ENCODE measurements at places on chromosomes 16 and 17.

GRCh38 chr17:81647640-81648012 lies 8.7 kb downstream of the PDE6G start:
- DNase-seq: no peak

GRCh38 chr17:74520790-74521480 lies 10.3 kb downstream of the CD300LB start:
- DNase-seq: no peak

- no peak for DNase-seq
These were observed 252.4 kb downstream of the IRF8 start for GRCh38 chr16:86151239-86151851.

DNA sequence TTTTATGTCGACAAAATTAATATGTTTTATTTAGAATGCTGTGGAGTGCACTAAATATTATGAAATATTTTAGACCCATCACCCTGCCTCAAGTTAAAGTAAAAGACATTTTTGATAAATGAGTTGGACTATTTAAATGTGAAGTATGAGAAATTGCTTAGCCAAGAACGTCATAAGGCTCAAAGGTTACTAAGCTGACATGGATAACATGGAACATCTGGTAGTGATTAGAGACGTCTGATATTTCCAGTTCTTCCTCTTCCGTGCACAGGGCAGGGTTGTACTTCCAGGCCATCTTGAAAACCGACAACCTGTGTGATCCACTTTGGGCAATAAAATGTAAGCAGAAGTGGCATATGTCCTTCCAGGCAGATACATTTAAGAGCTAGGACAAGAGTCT lies 7.2 kb upstream of the CCL8 start:
- DNase-seq: no peak

GRCh38 chr17:42922294-42922693 lies 21.7 kb downstream of the G6PC1 start:
- no peak for DNase-seq

GRCh38 chr17:20154286-20155000 lies 145.3 kb downstream of the SPECC1 start:
- DNase-seq: no peak

DNA sequence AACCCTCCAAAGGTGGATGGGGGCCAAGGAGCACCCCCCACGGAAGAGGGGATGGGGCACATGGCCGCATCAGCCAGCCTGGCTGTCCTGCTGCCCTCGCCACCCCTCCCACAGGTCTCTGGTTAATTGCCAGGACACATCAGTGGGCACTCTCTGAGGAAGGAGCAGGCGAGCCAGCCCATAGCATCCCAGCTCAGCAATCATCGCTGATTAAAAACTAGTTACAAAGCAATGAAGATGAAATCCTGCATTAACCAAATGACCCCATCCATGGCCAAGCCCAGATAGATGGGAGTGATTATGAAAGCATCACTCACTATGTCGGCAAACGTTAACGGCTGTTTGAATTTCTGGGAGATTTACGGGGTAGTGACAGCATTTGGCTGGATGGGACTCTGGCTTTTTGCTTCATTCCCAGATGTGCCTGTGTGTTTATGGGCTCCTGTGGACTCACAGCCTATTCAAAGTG lies 45.3 kb downstream of the CCDC182 start:
- peak; percentile 14 for DNase-seq

DNA sequence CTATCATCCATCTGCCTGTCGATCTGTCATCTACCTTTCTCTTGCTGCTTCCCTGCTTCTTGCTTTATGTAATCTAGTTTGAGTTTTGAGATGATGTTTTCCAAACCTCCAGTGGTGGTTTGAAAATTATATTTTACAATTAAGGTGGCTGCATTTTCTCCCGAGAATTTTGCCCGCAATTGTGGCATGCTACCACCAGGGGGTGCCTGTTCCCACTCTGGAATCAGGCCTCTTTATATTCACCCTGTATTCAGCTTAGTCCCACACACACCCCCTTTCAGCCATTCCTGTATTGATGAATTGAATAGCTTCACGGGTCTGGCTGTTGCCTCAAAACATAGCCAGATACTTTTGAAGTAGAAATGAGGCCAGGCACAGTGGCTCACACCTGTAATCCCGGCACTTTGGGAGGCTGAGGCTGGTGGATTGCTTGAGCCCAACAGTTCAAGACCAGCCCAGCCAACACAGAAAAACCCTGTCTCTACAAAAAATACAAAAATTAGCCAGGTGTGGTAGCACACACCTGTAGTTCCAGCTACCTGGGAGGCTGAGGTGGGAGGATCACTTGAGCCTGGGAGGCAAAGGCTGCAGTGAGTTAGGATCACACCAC lies 3.2 kb downstream of the PRSS22 start:
- DNase-seq: no peak

DNA sequence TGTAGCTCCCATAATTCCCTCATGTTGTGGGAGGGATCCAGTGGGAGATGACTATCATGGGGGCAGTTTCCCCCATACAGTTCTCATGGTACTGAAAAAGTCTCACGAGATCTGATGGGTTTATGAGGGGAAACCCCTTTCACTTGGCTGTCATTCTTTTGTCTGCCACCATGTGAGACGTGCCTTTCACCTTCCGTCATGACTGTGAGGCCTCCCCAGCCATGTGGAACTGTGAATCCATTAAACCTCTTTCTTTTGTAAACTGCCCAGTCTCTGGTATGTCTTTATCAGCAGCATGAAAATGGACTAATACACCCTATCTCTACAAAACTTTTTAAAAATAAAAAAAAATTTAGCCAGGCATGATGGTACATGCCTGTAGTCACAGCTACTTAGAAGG lies 6.2 kb upstream of the C17orf113 start:
- DNase-seq: no peak

- DNase-seq: no peak
These were observed 178.9 kb downstream of the MYO1D start for GRCh38 chr17:32697728-32698625.

- DNase-seq: no peak
These were observed 26.1 kb downstream of the CDR2 start for GRCh38 chr16:22348291-22348690.

DNA sequence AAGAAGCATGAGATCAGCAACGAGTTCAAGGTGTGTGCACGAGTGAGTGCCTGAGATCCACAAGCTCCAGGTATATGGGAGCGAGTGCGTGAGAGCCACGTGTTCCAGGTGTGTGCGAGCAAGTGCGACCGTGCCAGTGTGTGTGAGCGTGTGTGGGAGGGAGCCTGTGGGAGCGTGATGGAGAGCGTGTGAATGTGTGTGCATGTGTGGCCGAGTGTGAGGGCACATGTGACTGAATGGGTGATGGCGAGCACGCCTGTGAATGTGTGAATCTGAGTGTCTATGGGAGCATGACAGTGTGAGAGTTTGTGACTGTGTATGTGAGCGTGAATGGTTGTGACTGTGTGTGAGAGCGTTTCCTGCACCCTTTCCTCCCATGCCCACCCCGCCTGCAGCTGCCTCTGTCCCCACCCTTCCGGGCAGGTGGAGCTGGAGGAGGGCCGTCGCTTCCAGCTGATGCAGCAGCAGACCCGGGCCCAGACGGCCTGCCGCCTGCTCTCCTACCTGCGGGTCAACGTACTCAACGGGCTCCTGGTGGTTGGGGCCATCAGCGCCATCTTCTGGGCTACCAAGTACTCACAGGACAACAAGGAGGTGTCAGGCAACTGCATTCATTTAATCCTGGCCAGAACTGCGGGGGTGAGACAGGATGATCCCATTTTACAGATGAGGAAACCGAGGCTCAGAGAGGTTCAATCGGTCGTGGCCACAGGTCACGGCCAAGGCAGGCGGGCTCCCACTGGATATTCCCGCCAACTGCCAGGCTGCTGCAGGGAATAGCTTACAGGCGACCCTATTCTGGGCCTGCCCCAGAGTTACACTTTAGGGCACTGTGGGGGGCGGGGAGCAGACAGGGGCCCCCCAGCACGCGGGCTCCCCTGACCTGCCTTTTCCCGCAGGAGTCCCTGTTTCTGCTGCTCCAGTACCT lies 3.7 kb downstream of the TMC8 start:
- no peak for DNase-seq

GRCh38 chr16:47047524-47048203 lies 74.2 kb upstream of the DNAJA2 start:
- no peak for DNase-seq

GRCh38 chr16:60491273-60491672 lies 1545.0 kb downstream of the CDH8 start:
- DNase-seq: no peak

DNA sequence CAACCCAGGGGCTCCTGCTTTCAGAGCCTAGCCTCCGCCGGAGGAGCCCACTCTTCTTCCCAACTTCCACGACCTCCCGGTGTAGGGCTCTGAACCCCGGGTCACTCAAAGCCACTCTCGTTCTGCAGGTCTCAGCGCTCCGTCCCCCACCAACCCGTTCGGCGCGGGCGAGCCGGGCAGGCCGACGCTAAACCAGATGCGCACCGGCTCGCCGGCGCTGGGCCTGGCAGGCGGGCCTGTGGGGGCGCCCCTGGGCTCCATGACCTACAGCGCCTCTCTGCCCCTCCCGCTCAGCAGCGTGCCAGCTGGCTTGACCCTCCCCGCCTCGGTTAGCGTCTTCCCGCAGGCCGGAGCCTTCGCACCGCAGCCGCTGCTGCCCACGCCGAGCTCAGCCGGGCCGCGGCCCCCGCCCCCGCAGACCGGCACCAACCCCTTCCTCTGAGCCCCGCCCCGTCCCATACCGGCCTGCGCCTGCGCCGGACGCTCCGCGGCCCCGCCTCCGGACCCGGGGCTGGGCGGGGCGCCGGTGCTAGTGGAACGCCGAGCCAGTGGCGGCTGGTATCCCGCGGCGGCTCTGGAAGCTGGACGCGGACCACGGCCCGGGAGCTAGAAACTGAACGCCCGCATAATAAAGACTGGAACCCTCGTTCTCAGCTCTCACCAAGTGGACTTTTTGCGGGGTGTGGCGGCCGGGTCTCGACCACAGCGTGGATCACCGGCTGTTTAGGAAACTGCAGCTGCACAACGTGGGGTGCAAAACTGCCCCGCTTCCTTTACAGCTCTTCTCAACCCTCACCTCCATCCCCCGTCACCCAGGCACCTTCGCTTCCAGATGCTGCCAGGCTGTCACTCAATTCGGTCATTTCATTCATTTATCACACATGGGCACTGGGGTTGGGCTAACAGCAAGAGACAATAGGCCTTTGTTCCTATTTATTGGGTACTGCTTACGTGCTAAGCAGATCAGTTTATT lies 5.0 kb upstream of the SPATA20 start:
- peak; percentile 98 for DNase-seq

DNA sequence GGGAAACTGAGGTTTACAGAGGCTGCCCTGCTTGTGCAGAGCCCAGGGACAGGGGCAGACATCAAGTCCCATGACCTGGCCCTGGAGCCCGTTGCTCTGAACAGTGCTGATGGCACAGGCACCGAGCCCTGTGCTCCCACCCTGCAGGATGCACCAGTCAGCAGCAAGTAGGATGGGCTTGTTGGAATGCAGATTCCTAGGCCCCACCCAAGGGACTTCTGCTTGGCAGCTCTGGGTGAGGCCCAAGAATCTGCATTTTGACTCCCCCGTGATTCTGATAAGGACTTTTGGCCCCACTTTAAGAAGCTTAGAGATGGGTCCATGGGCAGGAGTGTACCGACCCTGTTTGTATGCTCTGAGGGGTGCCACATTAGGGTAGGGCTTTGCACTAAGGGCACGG lies 23.3 kb downstream of the LASP1 start:
- DNase-seq: no peak

- DNase-seq: peak; percentile 42
These were observed 3.0 kb downstream of the HEATR9 start for GRCh38 chr17:35865412-35866340.

DNA sequence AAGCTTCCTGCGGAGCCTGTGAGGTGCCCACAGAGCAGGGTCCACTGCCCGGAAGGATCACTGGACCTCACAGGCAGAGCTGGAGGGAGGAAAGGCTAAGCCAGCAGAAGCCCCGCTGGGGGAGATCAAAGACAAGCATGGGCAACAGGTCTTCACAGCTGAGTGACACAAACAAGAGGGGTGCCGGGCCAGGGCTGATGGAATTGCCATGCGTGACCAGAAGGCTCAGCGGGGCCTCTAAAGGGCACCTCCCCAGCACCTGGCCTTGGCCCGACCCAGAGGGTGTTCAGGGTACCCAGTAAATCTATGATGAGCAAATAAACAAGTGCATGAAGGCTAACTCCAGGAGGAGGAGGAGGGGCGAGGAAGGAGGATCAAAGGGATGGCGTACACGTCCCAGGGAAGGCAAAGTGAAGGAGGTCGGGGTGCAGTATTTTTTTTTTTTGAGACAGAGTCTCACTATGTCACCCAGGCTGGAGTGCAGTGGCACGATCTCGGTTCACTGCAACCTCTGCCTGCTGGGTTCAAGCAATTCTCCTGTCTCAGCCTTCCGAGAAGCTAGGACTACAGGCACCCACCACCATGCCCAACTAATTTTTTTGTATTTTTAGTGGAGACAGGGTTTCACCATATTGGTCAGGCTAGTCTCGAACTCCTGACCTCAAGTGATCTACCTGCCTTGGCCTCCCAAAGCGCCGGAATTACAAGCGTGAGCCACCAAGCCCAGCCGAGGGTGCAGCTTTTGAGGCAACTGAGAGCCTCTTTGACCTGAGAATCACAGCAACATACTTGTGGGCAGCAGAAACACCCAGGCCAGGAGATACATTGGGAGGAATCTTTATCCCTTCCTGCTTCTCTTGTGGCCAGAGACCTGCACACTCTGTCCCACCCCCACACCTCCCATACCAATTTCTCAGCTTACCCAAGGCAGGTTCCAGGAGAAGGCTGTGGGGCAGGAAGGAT lies 16.1 kb upstream of the EXOC7 start:
- DNase-seq: no peak

- no peak for DNase-seq
These were observed 25.1 kb upstream of the CDH15 start for GRCh38 chr16:89146211-89147005.

GRCh38 chr17:28896884-28897768 lies at the start of gene FLOT2:
TSS of gene FLOT2 (minus strand) at chr17:28897733. CDS start at chr17:28897574, 159 bp downstream.
- peak; percentile 47 for DNase-seq

All from AG08395 (cell line).